ENCODE measurements at places on chromosomes 4 and X. TPM values are rescaled to one million over a fixed set of nuclear protein-coding genes. Genes with fewer than 3 reads are reported as not detected.

DNA sequence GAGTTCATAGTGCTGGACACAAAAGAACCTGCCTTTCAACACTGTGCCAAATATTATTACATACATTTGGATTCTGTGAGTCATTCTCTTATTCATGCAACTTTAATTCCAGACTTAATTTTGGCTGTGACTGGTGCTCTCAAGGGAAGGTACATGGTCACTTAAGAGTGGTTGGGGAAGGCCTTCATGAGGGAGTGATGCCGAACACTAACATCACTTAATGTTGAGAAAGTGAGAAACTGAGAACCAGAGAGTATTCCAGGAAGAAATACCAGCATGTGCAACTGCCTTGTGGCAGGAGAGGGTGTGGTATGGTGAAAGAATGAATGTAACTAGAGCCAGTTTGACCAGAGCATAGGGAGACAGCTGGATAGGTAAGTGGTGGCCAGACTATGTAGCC, 41.5 kb upstream of the FHDC1 start:
- no peak for DNase-seq

Gene ADAM29
- total RNA-seq = not detected

DNA sequence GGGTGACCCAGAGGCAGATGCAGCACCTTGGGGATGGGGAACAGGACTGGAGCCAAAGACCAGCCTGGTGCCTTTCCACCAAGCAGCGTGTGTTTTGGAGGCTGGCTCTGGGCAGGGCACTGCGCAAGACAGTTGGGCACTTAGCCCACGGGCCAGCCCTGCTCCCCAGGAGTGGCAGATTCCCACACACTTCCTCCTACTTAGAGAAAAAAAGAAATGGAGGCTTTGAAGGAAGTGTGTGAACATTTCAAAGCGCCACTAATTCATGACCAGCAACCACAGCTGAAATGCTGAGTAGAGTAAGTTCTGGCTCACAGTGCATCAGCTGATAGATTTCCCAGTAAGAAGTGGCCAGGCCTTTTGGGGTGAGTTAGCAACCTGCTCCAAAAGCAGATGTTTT, 54.9 kb upstream of the LGI2 start:
- DNase-seq = no peak

GRCh38 chrX:34863906-34864305, 78.7 kb upstream of the FAM47B start:
- no peak for DNase-seq

- DNase-seq = no peak
Measured at GRCh38 chrX:4550018-4550417, 836.6 kb upstream of the PRKX start.

GRCh38 chr4:147628415-147628814, 11.2 kb downstream of the TMEM184C start:
- DNase-seq = no peak

GRCh38 chrX:129145385-129145784, 377.9 kb downstream of the SMARCA1 start:
- no peak for DNase-seq

Gene CLTRN
- 2.1 TPM for total RNA-seq

GRCh38 chr4:113844369-113844768, 82.8 kb upstream of the CAMK2D start:
- no peak for DNase-seq

- DNase-seq = no peak
Measured at GRCh38 chrX:49040376-49040955, 2.7 kb downstream of the TFE3 start.

- DNase-seq = no peak
Measured at GRCh38 chr4:184196730-184197385, 20.8 kb downstream of the ENPP6 start.

DNA sequence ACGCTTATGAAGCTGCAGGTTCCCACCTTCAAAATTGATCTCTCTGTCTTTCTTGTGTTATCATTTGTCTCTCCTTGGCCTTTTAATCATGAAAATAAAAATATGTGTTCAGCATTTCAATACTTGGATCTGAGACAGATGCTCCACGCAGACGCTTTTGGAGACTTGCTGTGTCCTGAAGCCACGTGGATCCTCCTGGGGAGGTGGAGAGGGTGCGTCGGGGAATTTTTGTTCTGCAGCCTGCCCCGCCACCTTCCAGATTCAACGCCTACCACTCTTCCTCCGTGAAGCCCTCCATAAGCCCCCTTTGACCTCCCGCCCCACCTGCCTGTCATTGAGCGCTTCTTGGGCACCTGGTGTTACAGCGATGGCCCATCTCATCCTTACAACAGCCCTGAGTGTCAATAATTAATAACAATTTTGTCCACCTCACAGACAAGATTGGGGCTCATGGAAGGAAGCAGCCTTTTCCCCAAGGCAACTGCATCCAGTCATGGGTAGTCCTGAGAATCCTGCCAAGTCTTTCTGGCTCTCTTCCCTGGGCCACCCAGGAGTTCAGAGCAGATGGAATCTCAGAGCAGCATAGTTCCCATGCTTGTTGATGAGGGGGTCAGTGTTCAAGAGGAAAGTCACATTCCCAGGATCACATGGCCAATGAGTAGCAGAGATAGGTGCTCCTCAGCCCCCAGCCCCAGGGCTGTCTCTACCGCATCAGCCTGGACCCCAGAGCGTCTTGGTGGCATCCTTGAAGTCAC, 172.6 kb upstream of the PSAPL1 start:
- DNase-seq = no peak

Gene NXF2B
- not detected for total RNA-seq

- DNase-seq = no peak
Measured at GRCh38 chrX:102684772-102685520, 27.3 kb upstream of the GPRASP2 start.

DNA sequence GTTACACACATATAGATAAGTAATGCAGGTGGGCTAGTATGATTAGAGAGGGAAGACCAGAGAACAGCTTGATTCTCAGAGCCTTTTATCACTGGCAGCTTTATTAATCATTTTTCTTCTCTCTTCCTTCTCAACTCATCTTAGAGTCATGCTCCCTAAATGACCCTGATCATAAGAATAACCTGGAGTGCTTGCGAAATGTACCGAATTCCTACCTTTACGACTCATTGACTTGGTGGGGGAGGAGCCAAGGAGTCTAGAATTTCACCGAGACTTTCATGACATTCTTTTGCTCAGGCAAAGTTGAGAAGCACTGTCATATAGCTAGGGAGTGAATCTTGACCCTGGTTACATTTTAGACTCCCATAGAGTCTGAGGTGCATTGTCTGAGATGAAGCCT, 298.9 kb upstream of the PUDP start:
- no peak for DNase-seq

Gene PAGE2
- total RNA-seq = not detected

Measured in glomerular endothelial cell (primary cell).